Stimulated activated CD8-positive, alpha-beta memory T cell treated with anti-CD3 and anti-CD28 coated beads, Interleukin-2, amount 100 ng/mL, for 1 hour (primary cell): ENCODE measurements at places on chromosomes 7 and 10.

GRCh38 chr7:123621707-123622106, 20.1 kb downstream of the ASB15 start:
- no peak for DNase-seq

- DNase-seq: peak; percentile 30
These were observed 1.8 kb downstream of the GRK5 start for GRCh38 chr10:119209035-119209735.

DNA sequence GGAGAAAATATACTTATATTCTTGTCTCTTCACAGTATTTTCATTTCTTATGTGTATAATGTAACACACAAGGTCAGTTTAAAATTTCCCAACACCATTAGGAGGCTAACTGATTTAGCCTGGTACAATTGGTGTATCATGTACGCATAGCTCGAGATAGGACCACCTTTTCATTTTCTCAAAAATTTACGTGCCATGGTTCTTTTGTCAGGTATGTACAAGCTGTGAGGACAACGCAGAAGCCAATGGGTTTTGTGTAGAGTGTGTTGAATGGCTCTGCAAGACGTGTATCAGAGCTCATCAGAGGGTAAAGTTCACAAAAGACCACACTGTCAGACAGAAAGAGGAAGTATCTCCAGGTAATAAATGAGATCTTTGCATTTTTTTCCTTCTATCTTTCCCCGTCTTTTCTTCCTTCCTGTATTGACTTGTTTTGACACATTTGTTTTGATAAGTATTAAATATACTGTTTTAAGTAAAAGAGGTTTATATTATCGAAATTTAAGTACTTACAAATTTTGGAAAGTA, 55.0 kb downstream of the TRIM24 start:
- DNase-seq: no peak

DNA sequence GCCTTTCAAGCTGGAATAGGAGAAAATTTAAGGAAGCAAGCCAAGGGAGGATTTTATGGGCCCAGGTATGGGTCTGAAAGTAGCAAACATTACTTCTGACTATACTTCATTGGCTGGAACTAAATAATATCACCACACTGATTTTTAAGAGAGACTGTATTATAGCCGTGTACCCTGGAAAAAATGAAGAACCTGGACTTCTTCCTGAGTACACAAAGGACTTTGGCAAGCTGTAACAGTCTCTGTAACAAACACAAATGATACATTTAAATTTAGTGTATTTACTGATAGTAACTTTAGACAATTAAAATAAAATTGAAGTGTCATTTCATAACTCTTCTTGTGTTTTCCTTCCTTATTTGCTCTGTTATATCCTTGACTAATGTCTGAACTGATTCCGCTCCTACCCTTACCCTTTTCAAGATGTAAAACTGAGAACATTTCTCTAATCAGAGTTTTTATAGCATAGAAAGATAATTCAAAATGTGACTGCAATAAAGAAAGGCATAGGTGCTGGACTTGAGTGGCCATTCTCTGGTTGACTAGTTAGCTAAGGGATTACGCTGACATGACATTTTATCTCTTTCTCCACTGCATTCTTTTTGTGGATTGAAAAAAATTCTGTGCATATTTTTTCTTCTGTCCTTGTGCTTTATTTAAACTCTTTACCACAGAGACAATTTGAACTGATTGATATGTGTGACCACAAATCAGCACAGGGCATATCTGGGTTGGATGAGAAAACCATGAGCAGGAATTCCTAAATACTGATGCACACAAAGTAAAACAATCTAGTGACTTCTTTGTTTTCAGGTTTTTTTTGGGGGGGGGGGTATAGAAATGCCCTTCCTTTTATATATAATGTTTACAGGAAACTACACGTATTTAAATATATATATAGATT, 349.7 kb downstream of the MDFIC start:
- no peak for DNase-seq

GRCh38 chr10:18653112-18653511, 1.7 kb upstream of the NSUN6 start:
- DNase-seq: no peak

DNA sequence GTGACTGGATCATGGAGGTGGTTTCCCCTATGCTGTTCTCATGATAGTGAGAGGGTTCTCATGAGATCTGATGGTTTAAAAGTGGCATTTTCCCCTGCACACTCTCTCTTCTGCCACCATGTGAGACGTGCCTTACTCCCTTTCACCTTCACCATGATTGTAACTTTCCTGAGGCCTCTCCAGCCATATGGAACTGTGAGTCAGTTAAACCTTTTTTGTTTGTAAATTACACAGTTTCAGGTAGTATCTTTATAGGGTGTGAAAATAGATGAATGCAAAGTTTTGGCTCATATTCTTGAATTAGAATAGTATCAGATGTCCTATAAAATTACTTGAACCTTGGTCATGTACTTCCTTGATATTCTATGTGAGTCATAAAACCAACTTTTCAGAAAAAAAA, 252.1 kb upstream of the TMEM229A start:
- DNase-seq: no peak
